ENCODE measurements at places on chromosomes 5 and 9. TPM values are rescaled to one million over a fixed set of nuclear protein-coding genes. Genes with fewer than 3 reads are reported as not detected.

SPATA31E1 gene
- total RNA-seq = not detected

PALM2AKAP2 gene
- not detected for total RNA-seq

PLAC8L1 gene
- 0.36 TPM for total RNA-seq

FOXD4L4 gene
- not detected for total RNA-seq

GOLM1 gene
- total RNA-seq = 2.0 TPM

PCDHB4 gene
- total RNA-seq = not detected
